A673 (cell line): ENCODE measurements at places on chromosomes 4 and X. TPM values are rescaled to one million over a fixed set of nuclear protein-coding genes. Genes with fewer than 3 reads are reported as not detected.

Gene CCDC120
- 11.9 and 13.0 TPM in 2 replicates for total RNA-seq

Gene SRP72
- 82.9 and 87.4 TPM in 2 replicates for total RNA-seq

Gene MAGEA2B
- not detected in 2 replicates for total RNA-seq

Gene MAGEB1
- not detected in 2 replicates for total RNA-seq

DNA sequence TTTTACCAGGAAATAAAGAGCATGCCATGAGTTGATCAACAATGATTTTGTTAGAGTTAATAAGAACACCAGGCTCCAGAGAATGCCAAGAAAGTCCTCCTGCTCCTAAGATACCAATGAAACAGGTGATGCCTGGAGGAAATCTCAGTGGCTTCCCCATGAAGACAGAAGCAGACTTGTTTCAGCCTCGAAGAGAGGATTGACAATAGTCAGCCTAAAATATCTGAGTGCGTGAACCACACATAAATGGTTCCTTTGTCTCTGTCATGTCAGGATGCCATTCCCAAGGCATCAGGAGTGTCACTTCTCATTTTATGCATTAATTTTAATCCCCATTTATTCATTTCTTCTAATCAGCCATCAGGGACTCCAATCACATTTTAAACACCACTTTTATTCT, 69.6 kb downstream of the PHOX2B start:
- H3K4me1 ChIP-seq = no peaks in the 10 kb centered on the region
- H3K36me3 ChIP-seq = no peaks in the 10 kb centered on the region
- H3K27ac ChIP-seq = no peak overlapping the region
- DNase-seq = no peak
- peaks cover 11% of the 10 kb centered on the region for H3K27me3 ChIP-seq
- no peak overlapping the region for H3K4me3 ChIP-seq

GRCh38 chr4:53436251-53436650, 58.8 kb downstream of the FIP1L1 start:
- H3K27me3 ChIP-seq = no peaks in the 10 kb centered on the region
- no peaks in the 10 kb centered on the region for H3K4me1 ChIP-seq
- no peak for DNase-seq
- no peaks in the 10 kb centered on the region for H3K36me3 ChIP-seq
- H3K27ac ChIP-seq = no peak overlapping the region

- no peaks in the 10 kb centered on the region for H3K36me3 ChIP-seq
- H3K27ac ChIP-seq = no peak overlapping the region
- no peak for DNase-seq
- no peaks in the 10 kb centered on the region for H3K27me3 ChIP-seq
- no peaks in the 10 kb centered on the region for H3K4me1 ChIP-seq
- no peak overlapping the region for H3K4me3 ChIP-seq
Observed at GRCh38 chr4:69323284-69323683, 43.0 kb downstream of the UGT2B28 start.

GRCh38 chrX:7091923-7092322, 55.6 kb upstream of the STS start:
- no peaks in the 10 kb centered on the region for H3K27me3 ChIP-seq
- no peaks in the 10 kb centered on the region for H3K36me3 ChIP-seq
- H3K4me1 ChIP-seq = no peaks in the 10 kb centered on the region

DNA sequence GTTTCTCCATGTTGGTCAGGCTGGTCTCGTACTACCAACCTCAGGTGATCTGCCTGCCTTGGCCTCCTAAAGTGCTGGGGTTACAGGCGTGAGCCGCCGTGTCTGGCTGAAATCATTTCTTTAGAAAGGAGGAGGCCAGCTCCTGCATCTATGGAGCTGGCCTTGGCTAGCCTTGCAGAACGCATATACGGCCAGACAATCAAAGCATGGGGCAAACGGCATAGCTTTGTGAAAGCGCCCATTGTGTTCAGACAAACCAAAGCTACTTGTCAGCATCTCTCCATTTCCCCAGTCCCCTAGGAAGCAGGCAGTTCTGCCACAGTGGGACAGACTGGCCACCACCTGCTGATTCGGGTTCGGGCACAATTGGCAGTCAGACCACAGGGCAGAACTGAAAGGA, 48.9 kb upstream of the IQSEC2 start:
- no peaks in the 10 kb centered on the region for H3K36me3 ChIP-seq
- H3K27me3 ChIP-seq = peaks cover 34% of the 10 kb centered on the region
- no peak overlapping the region for H3K4me3 ChIP-seq
- DNase-seq = no peak
- no peak overlapping the region for H3K27ac ChIP-seq
- no peaks in the 10 kb centered on the region for H3K4me1 ChIP-seq

DNA sequence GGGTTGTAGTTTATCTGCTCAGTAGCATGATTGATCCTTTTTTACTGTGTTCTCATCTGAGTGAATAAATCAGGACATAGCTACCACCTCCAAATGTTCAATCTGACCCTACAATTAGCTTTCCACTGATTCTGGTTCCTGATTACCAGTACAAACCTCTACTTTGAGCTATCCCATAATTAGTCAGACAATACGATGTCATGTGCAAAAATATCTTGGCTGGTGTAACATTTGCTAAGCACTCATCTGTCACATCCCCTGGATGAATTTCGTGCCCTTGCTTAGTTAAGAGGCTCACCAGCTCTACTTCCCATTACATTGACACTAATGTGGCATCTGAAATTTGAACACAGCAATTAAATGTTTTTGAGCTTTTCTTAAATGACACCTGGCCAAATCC, 1101.0 kb upstream of the PCDH7 start:
- no peak overlapping the region for H3K4me3 ChIP-seq
- no peak overlapping the region for H3K27ac ChIP-seq
- no peaks in the 10 kb centered on the region for H3K36me3 ChIP-seq
- DNase-seq = no peak

GRCh38 chrX:14032406-14032805, 2.7 kb upstream of the GEMIN8 start:
- peak; percentile 75 for DNase-seq
- H3K27ac ChIP-seq = no peak overlapping the region
- no peak overlapping the region for H3K4me3 ChIP-seq
- H3K27me3 ChIP-seq = no peaks in the 10 kb centered on the region

- H3K4me3 ChIP-seq = no peak overlapping the region
- DNase-seq = no peak
- H3K36me3 ChIP-seq = no peaks in the 10 kb centered on the region
Observed at GRCh38 chr4:92236877-92237276, 66.9 kb upstream of the GRID2 start.

DNA sequence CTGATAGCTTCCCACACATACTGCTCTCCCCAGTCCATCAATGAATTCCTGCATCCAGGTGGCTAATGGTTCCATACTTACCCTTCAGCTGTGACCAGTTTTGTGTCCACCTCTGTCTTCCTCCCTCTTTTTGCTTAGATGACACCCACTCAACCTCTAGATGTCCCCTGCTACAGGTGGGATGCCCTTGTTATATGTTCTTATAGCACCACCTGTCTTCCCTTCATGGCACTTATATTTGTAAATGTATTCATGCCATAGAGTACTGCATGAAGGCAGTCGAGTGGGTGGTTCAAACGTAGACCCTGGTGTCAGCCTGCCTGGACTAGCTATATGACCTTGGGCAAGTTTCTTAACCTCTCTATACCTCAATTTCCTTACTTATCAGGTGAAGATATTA, 6.5 kb upstream of the USP46 start:
- H3K36me3 ChIP-seq = no peaks in the 10 kb centered on the region
- no peaks in the 10 kb centered on the region for H3K27me3 ChIP-seq
- DNase-seq = no peak

DNA sequence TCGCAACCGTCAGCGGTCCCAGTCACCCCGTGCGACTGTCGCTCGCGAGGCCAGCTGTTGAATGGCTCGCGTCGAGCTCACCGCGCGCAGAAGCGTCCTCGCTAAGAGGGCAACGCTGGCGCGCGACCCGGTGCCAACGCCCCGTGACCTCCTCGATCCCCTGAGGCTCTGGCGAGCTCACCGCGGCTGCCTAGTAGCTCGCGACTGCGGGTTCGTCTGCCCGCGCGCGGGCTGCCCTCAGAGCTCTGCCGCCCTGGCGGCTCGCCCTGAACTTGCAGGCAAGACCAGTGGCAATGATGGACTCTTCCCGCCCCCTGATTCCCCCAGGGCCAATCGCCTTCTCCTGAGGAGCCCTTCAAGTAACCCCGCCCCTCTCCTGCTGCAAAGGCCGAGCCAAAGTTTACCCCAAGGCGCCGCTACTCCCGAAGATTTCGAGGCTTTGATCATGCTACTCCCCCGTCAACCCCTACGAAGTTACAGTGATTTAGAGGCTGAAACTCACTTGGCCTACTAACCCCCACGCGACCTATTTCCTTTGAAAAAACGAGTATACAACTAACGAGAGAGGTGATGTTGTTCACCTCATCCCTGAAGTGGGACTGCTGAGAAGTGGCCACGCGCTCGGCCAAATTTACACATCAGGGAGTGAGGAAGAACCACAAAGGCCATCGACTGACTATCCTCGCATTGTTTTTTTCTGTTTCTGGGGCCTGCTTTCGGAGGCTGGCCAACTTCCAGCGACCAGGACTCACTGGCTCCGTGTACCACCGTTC, 37.5 kb downstream of the PGRMC1 start:
- DNase-seq = no peak
- no peaks in the 10 kb centered on the region for H3K4me1 ChIP-seq
- H3K27ac ChIP-seq = no peak overlapping the region
- H3K4me3 ChIP-seq = no peak overlapping the region
- H3K27me3 ChIP-seq = no peaks in the 10 kb centered on the region

DNA sequence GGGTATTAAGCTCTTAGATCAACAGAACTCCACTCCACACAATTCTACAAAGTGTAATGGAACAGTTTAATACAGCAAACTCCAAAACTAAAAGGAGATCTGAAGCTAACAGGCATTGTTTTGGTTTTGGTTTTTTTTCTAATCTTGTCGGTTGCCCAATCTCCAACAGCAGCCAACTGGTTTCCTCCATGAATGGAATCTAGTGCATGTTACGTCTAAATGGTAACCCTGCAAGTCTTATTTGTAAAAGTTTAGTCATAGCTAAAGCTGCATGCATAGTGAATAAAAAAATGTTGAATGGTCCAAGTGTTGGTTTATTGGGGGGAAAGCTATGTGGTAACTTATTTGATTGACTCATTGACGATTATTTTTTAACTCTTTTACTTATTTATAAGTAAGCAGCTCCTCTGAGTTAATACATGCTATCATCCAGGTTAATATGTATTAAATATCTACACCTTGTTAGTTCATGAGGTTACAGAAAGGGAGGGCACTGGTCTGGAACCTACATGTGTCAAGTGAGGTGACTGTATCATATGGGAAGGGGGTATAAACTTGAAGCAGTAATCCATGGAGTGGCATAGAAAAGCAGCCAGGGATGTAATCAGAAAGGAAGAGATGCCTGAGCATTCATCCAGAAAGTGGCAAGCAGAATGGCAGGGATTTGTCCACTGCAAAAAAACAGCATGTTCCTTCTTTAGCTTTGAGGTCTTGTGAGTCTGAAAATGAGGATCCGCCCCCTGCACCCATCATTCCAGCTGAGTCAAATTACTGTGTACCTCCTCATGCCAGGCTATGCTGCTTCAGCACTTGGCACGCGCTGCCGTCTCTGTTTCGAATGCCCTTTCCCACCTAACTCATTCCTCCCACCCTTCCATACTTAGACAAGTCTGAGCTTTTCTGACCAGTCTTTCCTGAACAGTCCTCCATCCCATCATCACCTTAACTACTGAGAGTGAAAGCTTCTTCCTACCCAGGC, 81.7 kb downstream of the PDGFC start:
- DNase-seq = no peak
- no peaks in the 10 kb centered on the region for H3K36me3 ChIP-seq
- no peak overlapping the region for H3K27ac ChIP-seq
- peaks cover 18% of the 10 kb centered on the region for H3K4me1 ChIP-seq
- no peaks in the 10 kb centered on the region for H3K27me3 ChIP-seq

DNA sequence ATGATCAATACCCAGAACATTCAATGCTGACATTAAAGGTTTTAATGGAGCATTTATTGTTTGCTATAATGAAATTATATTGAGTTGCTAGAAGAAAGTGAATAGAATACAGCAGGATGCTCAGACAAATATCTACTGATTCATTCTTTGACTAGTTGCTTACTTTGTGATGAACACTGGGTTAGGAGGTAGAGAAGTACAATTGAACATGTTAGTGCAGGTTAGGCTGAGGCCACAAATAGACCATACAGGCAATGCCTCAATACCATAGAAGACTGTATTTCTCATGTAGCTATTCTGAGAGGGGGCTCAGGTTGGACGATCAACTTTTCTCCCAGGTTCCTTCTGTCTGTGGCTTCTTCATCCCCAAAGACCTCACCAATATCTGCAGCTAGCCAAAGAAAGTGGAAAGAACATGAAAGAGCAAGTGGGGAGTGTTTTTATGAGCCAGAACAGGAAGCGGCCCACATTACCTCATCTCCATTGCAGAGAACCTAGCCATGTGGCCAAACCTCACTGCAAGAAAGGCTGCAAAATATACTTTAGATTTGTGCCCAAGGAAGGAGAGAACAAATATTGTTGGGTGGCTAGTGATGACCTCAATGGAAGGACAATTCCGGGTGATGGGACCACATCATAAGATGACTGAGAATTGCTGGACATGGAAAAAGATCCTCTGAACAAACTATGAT, 180.3 kb upstream of the GATB start:
- H3K27me3 ChIP-seq = no peaks in the 10 kb centered on the region
- no peaks in the 10 kb centered on the region for H3K4me1 ChIP-seq
- H3K27ac ChIP-seq = no peak overlapping the region
- H3K4me3 ChIP-seq = no peak overlapping the region

DNA sequence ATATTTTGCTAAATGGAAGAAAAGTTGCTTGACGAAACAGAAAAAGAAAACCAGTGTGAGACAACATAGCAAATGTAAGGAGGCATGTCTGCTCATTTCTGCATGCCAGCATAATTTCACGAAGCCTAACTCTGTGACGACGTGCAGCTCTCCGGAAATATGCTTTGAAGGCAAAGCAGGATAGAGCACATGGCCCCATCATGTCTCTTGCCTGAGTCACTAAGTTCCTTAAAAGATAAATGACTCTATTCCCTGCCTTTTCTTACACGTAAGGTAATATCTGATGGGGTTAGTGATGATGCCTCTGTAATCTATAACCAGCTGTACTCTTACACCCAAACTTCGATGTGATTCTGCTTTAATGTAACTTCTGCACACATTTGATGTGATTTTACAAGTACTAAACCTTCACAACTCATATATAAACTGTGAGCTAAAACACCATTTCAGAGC, 64.5 kb downstream of the ANXA3 start:
- no peak overlapping the region for H3K27ac ChIP-seq
- no peaks in the 10 kb centered on the region for H3K36me3 ChIP-seq
- H3K27me3 ChIP-seq = no peaks in the 10 kb centered on the region
- H3K4me1 ChIP-seq = peaks cover 9% of the 10 kb centered on the region
- no peak for DNase-seq

DNA sequence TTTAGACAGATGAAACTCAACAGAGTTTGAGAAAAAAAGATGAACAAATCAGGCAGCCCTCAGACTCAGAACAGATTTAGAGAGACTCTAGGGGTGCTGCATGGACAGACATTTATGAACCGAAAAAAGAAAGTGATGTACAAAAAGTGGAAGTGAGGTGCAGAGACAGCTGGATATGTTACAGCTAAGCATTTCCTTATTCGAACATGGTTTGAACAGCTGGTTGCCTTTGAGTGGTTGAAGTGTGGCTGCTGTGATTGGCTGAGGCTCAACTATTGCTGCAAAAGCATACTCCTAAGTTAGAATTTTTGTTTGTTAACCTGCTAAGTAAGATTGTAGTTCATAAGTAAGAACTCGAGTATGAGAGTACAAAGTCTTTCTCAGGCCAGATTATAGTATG, 331.5 kb upstream of the PABPC4L start:
- no peaks in the 10 kb centered on the region for H3K4me1 ChIP-seq
- no peak overlapping the region for H3K4me3 ChIP-seq
- no peak overlapping the region for H3K27ac ChIP-seq
- no peaks in the 10 kb centered on the region for H3K36me3 ChIP-seq
- no peaks in the 10 kb centered on the region for H3K27me3 ChIP-seq
